ENCODE measurements at places on chromosomes 6 and 20.

DNA sequence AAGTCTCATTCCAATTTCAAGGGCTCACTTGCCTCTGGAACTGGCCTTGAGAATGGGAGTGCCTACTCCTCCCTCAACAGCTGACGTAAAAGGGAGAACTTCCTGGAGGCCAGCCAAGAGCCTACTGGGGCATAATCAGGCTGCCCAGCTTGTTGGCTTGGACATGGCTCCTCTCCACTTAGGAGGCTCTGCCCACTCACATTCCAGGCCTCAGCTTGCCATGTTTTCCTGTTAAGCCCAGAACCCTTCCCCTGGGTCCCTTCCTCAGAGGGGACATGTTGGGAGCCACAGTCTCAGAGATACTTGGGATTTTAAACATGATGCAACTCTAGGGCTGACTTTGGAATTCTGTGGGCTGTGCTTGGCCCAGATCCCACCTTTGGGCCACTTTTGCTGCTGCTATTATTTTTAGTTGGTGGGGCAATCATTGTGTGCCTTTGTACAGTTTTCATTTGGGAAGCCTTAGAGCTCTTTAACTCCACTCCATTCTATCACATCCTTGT lies 31.5 kb upstream of the ADTRP start:
- peak; percentile 74 for DNase-seq

- peak; percentile 97 for DNase-seq
These were observed 65.1 kb downstream of the CBFA2T2 start for GRCh38 chr20:33554914-33555420.

GRCh38 chr20:5788385-5788895 lies 38.2 kb downstream of the SHLD1 start:
- DNase-seq: peak; percentile 82

DNA sequence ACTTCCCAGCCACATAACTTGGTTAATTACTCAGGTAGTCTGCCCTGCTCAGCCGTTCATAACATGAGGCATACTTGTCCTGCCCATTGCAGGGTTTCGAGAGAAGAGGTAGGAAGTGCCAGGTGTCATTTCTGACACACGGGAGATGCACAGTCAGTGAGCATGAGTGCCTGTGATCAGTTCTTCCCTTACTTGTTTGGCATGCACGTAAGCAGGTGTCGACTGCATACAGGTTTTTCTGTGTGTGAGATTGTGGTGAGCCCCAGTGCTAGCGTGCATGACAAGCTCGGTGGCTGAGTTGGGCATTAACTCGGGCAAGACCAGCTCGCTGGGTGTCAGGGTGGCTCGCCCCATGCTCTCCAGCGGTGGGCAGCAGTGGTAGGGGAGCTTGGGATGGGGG lies 51.2 kb upstream of the SLC22A1 start:
- no peak for DNase-seq

DNA sequence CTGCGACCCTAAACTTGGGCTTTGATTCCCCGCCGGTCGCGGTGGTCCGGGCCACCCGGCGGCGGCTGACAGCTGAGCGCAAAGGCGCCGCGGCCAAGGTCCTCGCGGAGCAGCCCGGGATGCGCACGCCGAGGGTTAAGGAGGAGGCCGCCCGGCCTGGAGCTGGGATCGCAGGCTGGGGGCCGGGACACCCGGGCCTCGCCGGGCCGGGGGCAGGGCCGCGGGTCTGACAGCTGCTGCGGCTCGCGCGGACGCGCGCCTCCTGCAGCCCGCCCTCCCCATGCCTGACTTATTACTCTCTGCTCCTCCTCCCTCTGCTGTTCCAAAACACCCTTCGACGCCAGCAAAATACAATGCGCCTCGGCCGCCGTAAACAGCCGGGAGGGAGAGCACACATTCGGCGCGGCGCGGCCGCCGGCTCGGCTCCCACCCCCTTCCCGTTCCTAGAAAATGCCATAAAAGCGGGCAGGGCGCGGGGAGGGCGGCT lies 746 bp downstream of the BACH2 start:
- DNase-seq: peak; percentile 64

DNA sequence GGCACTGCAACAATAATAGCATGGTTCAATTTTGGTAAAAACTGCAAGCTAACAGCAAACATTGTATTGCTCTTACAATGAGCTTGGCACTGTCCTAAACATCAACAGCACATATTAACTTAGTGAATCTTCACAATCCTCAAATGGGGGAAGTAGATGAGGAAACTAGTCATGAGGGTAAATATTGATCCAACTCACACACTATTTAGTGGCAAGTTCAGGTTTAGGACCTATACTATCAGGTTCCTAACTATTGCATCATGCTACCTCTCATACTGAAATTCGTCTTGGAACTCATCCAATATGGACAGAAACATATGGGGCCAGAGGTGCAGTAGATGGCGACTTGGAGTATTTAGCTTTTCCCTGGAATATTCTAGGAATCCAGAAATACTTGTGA lies 34.2 kb downstream of the FKBP1C start:
- DNase-seq: no peak

GRCh38 chr6:122871079-122871478 lies 82.0 kb downstream of the SMPDL3A start:
- DNase-seq: no peak

GRCh38 chr6:22146678-22146930 lies 150.2 kb downstream of the PRL start:
- DNase-seq: no peak

- no peak for DNase-seq
These were observed 18.8 kb upstream of the ITCH start for GRCh38 chr20:34344238-34344637.

DNA sequence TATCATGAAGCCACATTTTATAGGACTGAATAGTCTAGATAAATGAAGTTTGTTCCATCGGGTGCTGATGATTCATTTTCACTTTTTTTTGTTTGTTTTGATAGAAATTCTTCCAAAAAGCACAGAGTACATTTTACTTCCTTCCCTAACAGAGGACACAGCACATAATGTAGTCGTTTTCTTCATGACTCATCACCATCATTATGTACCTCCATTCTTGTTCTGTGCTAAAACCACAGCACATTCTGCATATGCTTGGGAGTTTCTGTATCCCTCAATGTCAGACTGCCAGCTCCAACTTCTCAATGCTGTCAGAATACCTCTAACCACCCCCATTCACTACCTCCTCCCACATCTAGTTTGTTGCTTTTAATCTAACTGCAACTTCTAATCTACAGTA lies 1004.9 kb upstream of the ADGRB3 start:
- peak; percentile 15 for DNase-seq

GRCh38 chr20:673603-674001 lies 2.0 kb downstream of the SCRT2 start:
- DNase-seq: no peak

DNA sequence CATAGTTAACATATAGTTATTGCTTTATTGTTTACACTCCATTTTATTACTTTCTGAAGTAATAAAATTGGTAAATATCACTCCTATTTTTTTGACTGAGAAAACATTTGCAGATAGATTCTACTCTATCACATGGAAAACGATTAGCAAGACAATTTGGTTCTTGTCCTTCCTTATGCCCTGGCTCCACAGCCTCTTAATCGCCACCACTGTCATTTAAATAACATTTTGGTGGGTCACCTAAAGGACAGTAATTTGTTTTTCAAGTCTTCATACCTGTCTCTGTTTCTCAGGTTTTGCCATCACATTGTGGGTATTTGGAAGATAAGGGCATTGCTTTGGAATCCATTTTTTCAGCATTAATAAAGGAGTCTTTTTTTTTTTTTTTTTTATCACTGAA lies 521.5 kb upstream of the IRAK1BP1 start:
- DNase-seq: no peak

DNA sequence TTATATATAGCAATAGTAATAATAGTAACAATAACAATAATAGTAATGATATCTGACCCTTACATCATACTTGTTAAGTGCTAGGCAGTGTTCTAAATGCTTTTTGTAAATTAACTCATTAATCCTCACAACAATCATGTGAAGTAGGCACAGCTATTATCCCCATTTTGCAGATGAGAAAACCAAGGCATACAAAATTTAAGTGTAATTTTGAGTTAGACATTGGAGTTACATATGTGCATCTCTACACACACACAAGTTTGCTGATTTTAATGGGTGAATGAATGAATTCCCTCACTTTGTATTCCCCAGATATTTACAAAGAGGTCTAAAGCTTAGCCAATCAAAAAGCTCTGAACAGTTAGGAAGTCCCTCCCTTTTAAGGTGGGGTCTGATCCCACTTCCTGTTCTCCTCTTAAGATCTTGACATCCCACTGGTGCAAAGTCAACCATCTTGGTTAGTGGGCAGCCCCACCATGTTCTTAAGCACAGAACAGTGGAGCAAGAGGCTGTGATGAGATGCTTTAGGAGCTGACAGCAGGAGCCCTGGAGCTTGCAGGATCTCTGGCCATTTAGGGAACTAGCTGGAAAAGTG lies 85.3 kb upstream of the FOXP4 start:
- DNase-seq: no peak

- DNase-seq: no peak
These were observed 181.4 kb downstream of the PHF3 start for GRCh38 chr6:63816982-63817436.

- peak; percentile 71 for DNase-seq
These were observed 10.1 kb downstream of the IL17F start for GRCh38 chr6:52233975-52234823.

DNA sequence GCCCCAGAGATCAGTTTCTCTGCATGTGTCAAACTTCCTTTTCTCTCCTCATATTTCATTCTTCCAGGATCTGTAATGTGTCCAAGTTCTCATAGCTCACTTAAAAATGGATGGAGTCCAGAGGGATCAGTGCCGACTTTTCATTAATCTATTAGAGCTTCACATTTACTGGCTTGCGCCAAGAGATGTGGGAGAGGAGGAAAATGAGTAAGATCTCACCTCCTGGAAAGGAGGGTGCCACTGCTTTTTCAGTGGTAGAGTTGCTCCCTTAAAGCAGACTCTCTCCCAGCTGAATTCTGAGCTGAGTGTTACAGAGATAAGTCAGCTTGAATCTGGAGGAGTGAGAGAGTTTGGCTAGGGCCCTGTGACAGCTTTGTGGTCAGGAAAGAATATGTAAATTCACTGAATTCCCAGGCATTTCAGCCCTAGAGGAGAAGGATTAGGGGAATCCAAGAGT lies 175.9 kb downstream of the SOX4 start:
- DNase-seq: no peak

GRCh38 chr6:116369540-116369939 lies 1.2 kb upstream of the DSE start:
- DNase-seq: no peak

DNA sequence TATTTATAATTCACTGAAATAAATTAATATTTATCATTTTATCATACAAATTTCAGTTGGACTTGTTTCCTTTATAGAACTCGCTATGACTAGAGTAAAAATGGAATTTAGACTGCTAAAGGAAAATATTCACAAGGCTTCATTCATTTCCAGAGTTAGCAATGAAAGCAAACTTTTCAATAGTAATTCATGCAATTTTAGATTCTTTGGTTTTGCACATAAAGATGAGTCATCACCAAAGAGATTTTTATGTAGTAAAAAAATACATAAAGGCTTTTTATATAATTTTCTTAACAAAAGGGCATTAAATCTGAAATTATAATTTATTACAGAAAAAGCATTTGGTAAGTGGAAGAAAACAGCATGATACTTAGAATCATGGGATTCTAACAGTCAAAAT lies 37.2 kb upstream of the STXBP5 start:
- no peak for DNase-seq

- no peak for DNase-seq
These were observed 201.2 kb downstream of the PTPRK start for GRCh38 chr6:128319157-128319556.

- no peak for DNase-seq
These were observed 939.5 kb downstream of the EPHA7 start for GRCh38 chr6:92479831-92480230.

DNA sequence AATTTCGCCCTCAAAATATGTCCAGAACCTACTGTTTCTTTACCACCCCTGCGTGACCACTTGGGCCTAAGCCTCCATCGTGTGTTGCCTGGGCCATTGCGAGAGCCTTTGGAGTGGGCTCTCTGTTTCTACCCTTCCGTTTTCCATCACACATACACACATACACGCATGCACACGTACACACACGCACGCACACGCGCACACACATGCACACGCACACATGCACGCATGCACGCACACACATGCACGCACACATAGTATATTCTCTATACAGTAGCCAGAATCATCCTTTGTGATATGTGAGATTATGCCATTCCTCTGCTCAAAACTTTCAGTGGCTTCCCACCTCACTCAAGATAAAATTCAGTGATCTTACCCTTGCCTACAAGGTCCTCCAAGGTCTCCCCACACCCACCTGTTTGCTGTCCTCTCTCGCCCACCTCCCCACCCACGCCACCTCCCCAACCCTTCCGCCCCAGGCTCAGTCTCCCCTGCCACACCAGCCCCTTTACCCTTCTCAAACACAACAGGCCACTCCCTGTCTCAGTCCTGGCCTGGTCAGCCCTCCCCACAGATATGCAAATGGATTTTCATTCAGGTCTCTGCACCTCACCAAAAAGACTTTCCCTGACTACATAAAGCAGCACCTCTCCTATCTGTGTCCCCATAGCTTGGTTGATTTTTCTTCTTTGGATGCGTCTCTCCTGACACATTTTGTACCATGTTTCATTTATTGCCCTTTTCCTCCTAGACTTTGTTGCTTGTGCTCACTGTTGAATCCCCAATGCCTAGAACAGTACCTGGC lies 559.6 kb downstream of the CD83 start:
- no peak for DNase-seq

DNA sequence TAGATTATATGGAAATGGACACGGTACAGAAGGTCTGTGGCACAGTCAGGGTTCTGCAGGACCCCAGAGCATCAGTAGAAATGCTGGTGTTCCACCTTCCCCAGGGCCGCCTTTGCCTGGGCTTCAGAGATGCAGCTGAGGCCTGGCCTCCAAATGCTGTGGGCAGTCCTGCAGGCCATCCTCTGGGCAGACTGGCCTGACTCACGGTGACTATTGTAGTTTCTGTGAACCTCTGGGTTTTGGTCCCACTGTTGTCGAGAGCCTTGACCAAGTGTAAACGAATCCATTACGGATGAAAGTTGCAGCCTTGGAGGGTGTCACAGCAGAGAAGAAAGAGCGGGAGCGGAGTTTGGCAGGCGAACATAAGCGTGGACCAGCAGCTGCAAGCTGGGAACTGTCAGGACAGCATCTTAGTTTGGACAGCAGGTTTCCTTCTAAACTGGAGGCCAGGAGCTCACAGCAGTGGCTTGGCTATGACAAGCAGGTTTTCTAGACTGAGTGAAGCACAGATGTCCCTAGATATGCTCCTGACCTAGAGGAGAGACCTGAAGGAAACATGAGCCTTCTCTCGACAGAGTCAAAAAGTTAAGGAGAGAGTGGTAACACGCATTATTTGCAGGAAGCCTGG lies 46.2 kb upstream of the BCLAF1 start:
- no peak for DNase-seq

DNA sequence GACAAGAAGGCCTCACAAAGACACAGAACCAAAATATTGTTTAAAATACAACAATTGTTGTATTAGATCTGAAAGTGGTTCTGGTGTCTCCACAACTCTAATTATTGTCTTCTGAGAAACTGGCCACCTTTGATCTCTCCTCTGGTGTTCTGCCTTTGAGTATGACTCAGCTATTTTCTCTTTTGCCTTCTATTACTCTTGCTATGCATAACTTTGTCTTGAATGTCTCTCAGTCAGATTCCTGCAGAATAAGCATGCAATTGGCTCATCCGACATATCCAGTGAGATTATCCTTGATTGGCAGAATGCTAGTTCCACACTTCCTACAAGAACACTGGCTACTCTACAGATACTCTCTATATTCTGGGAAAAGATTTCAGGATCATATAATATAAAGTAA lies 14.3 kb upstream of the EPM2A start:
- DNase-seq: peak; percentile 11

- no peak for DNase-seq
These were observed 15.9 kb downstream of the PNPLA1 start for GRCh38 chr6:36285797-36286196.
